Globus pallidus (tissue), 1 donor: ENCODE measurements at places on chromosomes 3 and 15.

GRCh38 chr3:48226939-48227338 lies 3.6 kb downstream of the CAMP start:
- no peak for DNase-seq

DNA sequence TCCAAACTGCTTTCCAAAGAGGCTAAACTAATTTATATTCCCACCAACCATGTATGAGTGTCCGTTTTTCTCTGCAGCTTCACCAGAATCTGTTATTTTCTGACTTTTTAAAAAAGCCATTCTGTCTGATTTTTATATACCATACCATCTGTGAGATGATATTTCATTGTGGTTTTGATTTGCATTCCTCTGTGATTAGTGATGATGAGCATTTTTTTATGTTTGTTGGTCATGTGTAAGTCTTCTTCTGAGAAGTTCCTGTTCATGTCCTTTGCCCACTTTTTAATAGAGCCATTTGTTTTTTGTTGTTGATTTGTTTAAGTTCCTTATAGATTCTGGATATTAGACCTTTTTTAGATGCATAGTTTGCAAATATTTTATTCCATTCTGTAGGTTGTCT lies 179.4 kb upstream of the ALCAM start:
- no peak for DNase-seq

GRCh38 chr3:179716811-179717210 lies 64.0 kb downstream of the USP13 start:
- DNase-seq, result no peak

GRCh38 chr3:134766290-134766689 lies 28.8 kb upstream of the EPHB1 start:
- no peak for DNase-seq

- peak; percentile 60 for DNase-seq
These were observed 114.7 kb upstream of the FRMD4B start for GRCh38 chr3:69500604-69501003.

- DNase-seq, result no peak
These were observed 2.9 kb downstream of the TLE3 start for GRCh38 chr15:70094690-70095311.

GRCh38 chr15:40306908-40307307 lies 827 bp downstream of the PLCB2 start:
- no peak for DNase-seq

DNA sequence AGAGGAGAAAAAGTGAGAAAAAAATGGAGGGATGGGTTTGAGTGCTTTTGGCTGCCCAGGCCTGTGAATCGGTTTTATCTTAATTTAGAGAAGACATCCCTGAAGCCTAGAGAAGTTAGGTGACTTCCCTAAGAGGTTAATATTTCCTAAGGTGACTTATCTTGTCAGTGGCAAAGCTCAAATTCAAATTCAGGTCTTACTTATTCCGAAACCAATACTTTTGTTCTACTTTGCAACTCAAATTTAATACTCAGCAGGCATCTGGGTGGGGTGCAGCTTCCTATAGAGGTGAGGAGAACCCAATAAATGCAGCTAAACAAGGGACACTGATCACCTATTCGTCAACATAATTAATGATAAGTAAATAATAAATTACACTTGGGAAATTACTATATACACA lies 54.9 kb upstream of the MYRIP start:
- DNase-seq, result no peak

DNA sequence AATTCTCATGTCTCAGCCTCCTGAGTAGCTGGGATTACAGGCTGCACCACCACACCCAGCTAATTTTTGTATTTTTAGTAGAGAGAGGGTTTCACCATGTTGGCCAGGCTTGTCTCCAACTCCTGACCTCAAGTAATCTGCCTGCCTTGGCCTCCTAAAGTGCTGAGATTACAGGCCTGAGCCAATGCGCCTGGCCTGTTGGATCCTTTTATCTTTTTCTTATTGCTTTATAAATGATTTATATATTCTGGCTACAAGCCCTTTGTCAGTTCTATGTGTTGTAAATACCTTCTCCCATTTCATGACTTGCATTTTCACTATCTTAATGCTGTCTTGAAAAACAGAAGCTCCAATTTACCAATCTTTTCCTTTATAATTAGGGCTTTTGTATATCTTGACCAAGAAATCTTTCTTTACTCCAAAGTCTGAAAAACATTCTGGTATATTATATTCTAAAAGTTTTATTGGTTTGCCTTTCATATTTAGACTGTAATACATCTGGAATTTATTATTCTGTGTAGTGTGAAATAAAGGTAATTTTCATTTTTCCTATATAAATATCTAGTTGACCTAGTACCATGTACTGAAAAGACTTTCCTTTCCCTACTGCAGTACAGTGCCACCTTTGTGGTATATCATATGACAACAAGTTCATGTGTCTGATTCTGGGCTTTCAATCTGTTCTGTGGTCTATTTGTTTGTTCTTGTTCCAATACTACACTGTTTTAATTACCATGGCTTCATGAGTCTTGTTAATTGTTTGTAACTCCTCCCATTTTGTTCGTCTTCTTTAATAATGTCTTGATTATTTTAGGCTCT lies 52.9 kb upstream of the RNU6-1 start:
- DNase-seq, result no peak

GRCh38 chr3:182028081-182028480 lies 316.4 kb downstream of the SOX2 start:
- no peak for DNase-seq

DNA sequence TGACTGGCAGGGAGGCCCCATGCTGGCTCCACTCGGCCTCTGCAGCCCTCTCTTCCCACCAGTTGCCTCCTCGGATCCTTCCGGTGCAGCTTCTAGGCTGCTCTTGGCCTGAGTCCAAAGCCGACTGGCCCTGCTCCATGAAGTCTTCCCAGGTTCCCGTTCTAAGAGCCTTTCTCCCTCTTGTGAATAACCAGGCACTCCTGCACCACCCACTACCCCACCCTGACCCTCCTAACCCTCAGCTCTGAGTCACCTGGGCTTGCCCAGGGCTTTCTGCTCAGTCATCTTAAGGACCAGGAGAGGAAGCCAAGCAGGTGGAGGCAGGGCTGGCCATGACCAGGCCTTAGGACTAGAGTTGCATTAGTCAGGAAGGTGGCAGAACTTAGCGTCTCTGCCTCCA lies 28.1 kb upstream of the CNBP start:
- DNase-seq, result no peak
